ENCODE measurements at places on chromosomes 13 and 19.

DNA sequence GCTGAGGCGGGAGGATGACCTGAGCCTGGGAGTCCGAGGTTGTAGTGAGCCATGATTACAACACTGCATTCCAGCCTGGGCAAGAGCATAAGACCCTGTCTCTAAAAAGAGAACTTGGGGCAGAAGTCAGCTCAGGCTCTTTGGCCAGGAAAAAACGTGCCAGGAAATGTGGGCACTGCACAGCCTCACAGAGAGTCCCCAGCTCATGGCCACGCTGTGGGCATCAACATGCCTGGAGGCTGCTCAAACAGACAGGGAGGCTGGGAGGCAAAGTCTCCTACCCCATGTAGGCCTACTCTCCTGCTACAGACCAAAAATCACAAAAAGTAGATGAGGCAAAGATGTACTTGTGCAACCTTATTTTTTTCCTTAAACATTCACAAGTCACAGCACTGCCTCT is 49.4 kb downstream of the PEPD start:
- no peak for DNase-seq

DNA sequence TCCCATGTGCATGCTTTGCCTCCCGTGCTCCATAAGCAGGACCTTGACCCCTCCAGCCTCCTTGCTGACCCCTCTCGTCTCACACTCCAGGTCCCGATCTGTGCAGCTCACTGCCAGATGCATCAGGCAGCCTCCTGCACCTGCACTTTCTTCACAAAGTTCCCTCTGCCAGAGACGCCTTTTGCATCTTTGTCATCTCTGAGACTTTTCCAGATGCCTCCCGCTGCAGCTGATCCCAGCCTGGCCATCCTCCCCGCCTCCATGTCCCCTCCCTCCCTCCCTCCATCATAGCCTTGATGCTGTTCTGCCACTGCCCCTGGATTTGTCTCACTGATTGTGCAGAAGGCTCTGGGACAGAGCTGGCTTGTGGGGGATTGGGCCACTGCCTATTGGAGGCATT is 29.9 kb downstream of the PPP1R37 start:
- DNase-seq, result no peak

- DNase-seq, result no peak
Measured at GRCh38 chr19:56087647-56088496, 33.2 kb downstream of the ZNF787 start.

GRCh38 chr13:56622840-56623239 is 517.9 kb upstream of the PRR20A start:
- no peak for DNase-seq

- no peak for DNase-seq
Measured at GRCh38 chr13:47539317-47539716, 461.8 kb downstream of the SUCLA2 start.

Measured in activated CD4-positive, CD25-positive, alpha-beta regulatory T cell (primary cell).